CD4-positive, CD25-positive, alpha-beta regulatory T cell (primary cell): ENCODE measurements at places on chromosomes 7 and 10.

GRCh38 chr7:81244224-81244623, 325.4 kb upstream of the SEMA3C start:
- DNase-seq = no peak

GRCh38 chr10:97590748-97591495, 1.4 kb downstream of the C10orf62 start:
- DNase-seq = no peak

- no peak for DNase-seq
These were observed 1129.4 kb upstream of the LRRTM3 start for GRCh38 chr10:65796472-65796871.

GRCh38 chr10:102421507-102421756, 796 bp downstream of the FBXL15 start:
- DNase-seq = no peak

GRCh38 chr7:120254845-120255244, 18.1 kb upstream of the KCND2 start:
- DNase-seq = no peak

- peak; percentile 52 for DNase-seq
These were observed 7.3 kb downstream of the SEPHS1 start for GRCh38 chr10:13340626-13341376.

GRCh38 chr7:116083796-116084195, 53.2 kb upstream of the TFEC start:
- DNase-seq = no peak

DNA sequence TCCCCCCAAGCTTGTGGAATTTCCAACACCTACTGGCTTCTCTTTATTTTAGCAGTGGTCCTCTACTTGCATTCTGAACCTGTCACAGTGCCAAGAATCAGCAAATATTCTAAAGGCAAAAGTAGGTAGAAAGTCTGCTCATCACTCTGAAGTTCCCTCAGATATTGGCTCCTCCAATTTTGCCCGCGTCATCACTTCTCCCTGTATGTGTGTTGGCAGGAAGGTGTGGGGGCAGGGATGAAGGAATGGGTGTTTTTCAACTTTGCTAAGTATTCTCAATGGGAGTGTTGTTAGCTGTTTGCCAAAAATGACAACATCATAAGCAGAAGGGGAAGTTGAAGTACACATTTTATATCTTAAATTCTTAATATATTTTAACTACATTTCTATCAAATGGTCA, 226.2 kb downstream of the POLR1F start:
- DNase-seq = no peak

DNA sequence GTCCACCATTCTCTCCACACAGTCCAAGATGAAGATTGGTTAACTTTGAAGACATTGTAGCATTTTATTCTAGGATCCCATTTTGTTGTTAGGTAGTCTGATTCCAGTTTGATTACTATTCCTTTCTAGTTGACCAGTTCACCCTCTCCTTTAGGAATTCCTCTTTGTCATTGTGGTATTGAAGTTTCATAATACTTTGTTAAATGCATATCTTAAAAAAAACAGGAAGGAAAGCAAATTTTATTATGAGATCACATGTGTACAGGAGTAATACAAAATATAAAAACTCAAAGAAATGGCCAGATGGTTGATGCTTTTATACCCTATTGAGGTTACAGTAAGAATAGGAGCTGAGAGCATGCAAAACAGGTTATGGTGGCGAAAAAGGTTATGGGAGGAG, 15.5 kb upstream of the SEMA3C start:
- DNase-seq = no peak

DNA sequence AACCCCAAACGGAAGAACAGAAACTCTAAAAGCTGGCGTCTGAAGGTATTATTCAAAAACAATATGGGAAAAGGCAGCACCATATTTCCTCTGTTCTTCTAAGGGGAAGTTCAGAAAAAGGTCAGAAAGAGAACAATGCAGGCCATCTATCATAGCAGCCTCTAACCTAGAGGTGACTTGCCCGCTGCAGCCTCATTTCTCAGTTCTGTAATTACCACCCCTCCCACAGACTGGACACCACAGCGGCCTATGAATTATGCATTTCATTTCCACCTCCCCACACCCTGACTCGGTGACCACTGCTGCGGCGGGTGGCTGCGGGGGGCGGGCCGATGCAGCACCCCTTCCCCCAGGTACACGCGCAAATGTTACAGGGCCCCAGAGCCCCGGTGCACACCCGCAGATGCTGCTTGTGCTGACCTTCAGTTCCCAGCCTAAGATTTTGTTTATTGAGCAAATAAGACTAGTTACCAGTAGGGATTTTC, 125.5 kb downstream of the CLEC2L start:
- no peak for DNase-seq
